Epithelial cell of proximal tubule (primary cell): ENCODE measurements at places on chromosomes 1 and 21. TPM values are rescaled to one million over a fixed set of nuclear protein-coding genes. Genes with fewer than 3 reads are reported as not detected.

DNA sequence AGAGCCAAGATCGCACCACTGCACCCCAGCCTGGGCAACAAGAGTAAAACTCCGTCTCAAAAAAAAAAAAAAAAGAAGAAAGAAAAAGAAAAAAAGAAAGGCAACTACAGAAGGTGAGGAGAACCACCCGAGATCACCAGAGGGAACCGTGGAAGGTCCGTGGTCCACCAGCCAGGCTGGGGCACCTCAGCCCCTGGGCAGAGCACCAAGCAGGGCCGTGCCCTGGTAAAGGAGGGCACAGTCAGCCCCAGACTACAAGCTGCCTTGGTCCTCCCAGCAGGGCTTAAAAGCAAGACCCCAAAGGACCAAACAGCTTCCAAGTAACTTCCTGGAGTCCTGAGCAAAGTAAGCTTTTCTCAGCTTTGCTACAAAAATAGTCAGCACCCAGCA, 8.8 kb upstream of the SAMD11 start:
- no peak for DNase-seq

- no peak for DNase-seq
Measured at GRCh38 chr1:71640998-71641397, 560.2 kb upstream of the ZRANB2 start.

DNA sequence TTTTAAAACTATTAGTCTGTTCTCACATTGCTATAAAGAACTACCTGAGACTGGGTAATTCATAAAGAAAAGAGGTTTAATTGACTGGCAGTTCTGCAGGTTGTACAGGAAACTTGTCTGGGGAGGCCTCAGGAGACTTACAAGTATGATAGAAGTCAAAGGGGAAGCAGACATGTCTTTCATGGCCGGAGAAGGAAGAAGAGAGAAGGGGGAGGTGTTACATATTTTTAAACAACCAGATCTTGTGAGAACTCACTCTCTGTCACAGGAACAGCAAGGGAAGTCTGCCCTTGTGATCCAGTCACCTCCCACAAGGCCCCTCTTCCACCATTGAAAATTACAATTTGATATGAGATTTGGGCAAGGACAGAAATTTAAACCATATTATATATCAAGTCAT, 55.9 kb downstream of the CLIC4 start:
- no peak for DNase-seq

DNA sequence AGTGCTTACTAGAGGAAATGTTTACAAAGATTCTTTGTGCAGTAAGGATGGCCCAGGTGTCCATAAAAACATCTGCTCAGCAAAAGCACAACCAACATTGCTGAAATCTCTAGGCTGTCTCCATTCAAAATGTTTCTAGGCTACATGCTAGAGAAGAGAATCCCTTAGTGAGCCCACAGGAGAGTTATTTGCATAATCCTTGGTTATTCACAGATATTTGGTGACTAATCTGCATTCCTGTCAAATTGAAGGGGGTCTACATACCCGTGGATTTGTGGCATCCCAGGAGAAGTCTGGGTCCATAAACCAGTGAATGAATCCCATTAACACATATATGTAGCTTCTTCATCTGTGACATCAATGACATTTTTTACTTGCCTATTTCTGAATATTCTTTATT, 261.3 kb upstream of the ESRRG start:
- DNase-seq = no peak

- no peak for DNase-seq
Measured at GRCh38 chr1:2204415-2205190, 10.0 kb upstream of the FAAP20 start.

- no peak for DNase-seq
Measured at GRCh38 chr1:19661721-19662228, 2.9 kb upstream of the HTR6 start.

DNA sequence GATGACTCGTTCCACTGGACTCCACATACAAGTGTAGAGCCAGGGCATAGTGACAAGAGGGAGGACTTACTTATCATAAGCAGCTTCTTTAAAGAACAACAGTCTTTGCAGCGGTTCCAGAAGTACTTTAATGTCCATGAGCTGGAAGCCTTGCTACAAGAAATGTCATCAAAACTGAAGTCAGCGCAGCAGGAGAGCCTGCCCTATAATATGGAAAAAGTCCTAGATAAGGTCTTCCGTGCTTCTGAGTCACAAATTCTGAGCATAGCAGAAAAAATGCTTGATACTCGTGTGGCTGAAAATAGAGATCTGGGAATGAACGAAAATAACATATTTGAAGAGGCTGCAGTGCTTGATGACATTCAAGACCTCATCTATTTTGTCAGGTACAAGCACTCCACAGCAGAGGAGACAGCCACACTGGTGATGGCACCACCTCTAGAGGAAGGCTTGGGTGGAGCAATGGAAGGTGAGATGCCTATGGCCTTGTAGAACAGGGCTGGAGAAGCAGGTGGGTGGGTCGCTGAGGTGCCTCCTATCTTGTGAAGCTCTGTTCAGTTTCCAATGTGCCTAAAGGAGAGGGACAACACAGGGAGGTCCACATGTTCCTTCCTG, 12.1 kb downstream of the MIA3 start:
- DNase-seq = no peak

DNA sequence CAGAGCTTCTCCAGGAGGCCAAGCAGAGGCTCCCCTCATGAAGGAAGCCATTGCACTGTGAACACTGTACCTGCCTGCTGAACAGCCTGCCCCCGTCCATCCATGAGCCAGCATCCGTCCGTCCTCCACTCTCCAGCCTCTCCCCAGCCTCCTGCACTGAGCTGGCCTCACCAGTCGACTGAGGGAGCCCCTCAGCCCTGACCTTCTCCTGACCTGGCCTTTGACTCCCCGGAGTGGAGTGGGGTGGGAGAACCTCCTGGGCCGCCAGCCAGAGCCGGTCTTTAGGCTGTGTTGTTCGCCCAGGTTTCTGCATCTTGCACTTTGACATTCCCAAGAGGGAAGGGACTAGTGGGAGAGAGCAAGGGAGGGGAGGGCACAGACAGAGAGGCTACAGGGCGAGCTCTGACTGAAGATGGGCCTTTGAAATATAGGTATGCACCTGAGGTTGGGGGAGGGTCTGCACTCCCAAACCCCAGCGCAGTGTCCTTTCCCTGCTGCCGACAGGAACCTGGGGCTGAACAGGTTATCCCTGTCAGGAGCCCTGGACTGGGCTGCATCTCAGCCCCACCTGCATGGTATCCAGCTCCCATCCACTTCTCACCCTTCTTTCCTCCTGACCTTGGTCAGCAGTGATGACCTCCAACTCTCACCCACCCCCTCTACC, 19.1 kb downstream of the CSF1 start:
- no peak for DNase-seq

GRCh38 chr1:30659702-30660101, 63.7 kb downstream of the MATN1 start:
- no peak for DNase-seq

Gene SFT2D2
- total RNA-seq = 22.5 and 25.3 TPM in 2 replicates

Gene CFAP74
- total RNA-seq = not detected in 2 replicates

Gene TNFSF4
- 0.29 and 0.35 TPM in 2 replicates for total RNA-seq

Gene RAP1GAP
- total RNA-seq = 0.94 and 2.4 TPM in 2 replicates
